ENCODE measurements at places on chromosomes 5 and 9.

GRCh38 chr9:89375191-89375760 is 57.0 kb downstream of the SECISBP2 start:
- DNase-seq = no peak

DNA sequence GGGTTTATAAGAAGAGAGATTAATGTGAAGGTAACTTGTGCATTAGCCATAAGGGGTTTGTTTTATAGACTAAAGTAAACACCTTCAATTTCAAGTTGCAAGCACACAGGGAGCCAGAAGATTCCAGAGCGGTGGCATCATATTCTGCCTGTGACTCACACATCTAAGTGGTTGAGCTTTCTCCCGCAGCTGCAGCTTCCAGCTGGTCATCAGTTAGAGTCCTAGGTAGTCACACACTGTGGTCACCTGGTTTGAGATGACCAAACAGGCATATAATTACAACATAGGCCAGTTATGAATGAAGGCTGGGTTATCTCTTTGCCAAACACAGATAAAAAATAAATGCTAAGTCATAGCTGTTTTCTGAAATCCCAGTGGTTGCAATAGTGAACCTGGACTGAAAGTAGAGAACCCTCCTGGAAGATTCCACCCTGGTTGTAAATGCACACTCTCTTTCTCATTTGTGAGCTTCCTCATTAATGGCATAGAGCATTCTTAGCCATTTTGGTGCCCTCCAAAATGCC is 171.3 kb downstream of the GDNF start:
- DNase-seq = peak; percentile 89

DNA sequence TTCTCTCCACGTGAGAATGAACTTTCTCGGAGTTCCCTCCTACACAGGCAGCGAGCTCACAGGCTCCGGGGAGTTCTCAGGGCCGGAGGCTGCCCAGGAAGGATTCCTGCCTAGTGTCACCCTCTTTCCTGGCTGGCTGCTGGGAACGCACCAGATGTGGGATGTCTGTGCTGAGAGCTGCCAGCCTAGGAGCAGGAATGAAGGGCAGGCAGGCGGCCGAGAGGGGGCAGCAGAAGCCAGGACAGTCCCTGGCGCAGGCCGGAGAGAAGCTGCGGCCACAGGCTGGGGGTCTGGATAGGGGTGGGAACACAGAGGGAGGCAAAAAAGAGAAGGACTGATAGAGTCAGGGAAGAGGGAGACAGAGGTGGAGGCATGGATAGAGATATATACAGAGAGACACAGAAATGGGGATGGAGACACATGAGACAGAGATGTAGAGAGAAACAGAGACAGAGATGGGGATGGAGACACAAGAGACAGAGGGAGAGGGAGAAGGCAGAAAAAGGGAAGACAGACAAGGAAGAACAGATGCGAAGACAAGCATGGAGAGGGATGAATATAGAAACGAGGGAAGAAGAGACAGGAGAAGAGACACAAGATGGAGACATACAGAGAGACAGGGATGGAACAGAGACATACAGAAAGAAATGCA is 25.3 kb upstream of the ENHO start:
- peak; percentile 79 for DNase-seq

GRCh38 chr5:157345485-157345884 is 79.6 kb downstream of the CYFIP2 start:
- no peak for DNase-seq

DNA sequence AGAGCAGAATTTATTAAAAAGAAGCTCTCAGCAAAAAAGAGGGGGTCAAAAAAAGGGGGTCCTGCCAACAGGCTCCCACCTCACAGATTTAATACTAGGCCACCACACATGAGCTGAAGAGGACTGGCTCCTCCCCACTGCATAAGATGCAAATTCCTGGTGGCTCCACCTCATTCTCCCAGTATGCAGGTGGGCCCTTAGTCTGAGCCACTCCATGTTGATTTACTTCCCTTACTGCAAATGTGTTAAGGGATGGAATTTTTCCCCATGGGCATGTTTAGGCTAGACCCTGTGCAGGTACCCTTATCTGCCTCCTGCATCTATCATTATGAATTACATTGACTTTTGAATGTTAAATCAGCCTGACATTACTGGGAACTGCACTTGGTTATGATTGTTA is 82.9 kb downstream of the ISOC1 start:
- DNase-seq = no peak

GRCh38 chr5:113390224-113390623 is 44.6 kb downstream of the TSSK1B start:
- DNase-seq = no peak

DNA sequence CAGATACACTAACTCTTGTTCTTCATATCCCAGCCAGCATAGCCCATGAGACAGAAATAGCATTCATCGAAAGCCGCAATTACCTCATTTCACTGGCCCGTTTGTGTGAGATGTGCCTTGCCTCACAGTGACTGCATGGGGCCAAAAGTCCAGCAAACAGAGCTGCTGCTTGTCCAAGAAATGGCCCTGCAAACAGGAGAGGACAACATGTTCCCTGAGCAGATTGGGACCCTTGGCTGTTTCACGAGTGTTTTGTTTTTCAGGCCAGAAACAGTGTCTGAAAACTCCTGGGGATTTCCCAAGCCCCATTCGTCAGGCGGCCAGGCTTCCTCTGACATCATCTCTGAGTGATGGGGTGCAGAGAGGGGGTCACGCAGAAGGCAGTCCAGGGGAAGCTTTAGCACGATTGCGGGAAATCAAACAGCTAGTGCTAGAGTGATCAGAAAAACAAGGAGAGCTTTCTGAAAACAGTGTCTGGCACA is 503.6 kb upstream of the PAPPA start:
- DNase-seq = peak; percentile 17

DNA sequence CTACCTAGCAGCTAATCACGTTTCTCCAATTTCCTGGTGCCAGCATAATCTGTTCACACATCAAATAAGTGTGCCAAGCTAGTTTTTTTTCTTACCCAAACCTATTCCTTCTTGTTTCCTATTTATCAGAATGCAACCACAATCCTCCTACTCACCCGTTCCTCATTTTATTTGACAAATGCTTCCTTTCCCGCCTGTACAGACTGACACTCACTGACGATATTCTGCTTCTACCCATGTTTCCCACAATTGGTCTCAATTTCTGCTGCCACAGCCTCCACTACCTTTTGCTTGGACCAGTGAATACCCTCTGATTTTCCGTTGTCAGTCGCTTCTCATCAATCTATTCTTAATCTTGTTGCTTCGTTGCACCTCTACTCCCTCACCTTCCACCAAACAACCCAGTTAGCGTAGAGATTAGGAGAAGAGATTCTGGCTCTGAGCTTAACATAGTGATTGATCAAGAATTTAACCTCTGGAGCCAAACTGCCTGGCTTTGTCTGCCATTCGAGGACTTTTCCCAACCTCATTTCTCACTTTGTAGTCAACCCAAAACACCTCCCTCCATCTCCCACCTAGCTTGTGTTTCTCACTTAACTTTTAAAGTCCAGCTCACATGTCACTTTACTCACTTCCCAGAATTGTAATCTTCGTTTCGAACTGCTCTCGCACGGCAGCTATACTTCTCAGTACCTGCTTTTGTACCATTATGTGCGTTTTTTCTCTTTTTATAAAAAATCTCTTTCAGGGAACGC is 729 bp upstream of the TMEM38B start:
- no peak for DNase-seq

- no peak for DNase-seq
Measured at GRCh38 chr5:52481201-52481600, 306.5 kb upstream of the ITGA1 start.

DNA sequence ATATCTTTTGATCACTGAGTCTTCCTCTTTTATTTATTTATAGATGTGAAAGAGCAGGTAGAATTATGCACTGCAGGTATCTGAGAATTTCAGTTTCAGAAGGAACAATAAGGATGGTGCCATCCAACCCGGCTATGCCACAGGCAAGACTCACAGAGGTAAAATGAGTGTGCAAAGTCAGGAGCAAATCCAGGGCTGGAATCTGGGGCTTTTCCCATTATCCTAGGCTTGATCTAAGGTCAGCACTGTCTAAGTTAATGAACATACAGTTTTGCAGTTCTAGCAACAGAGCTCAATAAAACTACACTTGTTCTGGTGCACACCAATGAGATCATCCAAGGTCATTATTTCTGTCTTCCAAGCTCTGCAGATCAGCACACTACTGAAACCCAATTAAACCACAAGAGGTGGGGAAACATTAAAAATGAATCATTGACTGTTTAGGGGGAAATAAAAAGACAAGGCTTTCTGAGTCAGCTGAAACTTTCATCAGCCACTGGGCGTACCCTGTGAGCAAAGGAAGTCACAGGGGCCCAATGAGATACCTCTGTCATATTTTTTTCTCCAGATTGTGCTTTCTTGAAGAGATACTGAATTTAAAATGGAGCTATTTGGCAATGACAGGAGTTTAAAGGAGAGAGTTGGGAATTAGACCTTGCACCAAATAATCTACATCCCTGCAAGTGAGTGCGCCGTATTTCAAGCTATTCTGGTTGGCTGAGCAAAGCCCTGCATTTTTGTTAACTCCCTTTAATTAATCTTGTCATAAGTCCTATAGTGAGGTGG is 662.2 kb upstream of the ZNF608 start:
- peak; percentile 83 for DNase-seq
